ENCODE measurements at places on chromosomes 5 and 9. TPM values are rescaled to one million over a fixed set of nuclear protein-coding genes. Genes with fewer than 3 reads are reported as not detected.

The GRXCR2 gene
- not detected for total RNA-seq

The CER1 gene
- not detected for total RNA-seq

The LRRC70 gene
- 1.4 TPM for total RNA-seq

The NTRK2 gene
- 27.5 TPM for total RNA-seq

The CLINT1 gene
- 97.1 TPM for total RNA-seq

The FAM221B gene
- total RNA-seq = not detected

Measured in articular chondrocyte of knee joint (primary cell).